ENCODE measurements at places on chromosomes 5 and 9.
A peak's percentile ranks its signal among the peaks of the same experiment; 100 is the strongest.

DNA sequence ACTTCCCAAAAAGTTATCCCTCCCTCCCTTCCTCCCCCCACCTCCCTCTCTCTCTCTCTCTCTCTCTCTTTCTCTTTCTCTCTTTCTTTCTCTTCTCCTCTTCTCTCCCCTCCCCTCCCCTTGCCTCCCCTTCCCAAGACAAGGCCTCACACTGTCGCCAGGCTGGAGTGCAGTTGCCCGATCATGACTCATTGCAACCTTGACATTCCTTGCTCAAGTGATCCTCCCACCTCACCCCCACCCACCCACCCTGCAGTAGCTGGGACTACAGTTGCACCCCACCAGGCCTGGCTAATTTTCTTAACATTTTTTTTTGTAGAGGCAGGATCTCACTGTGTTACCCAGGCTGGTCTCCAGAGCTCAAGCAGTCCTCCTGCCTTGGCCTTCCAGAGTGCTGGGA is 32.8 kb downstream of the VPS13A start:
- no peak for DNase-seq

DNA sequence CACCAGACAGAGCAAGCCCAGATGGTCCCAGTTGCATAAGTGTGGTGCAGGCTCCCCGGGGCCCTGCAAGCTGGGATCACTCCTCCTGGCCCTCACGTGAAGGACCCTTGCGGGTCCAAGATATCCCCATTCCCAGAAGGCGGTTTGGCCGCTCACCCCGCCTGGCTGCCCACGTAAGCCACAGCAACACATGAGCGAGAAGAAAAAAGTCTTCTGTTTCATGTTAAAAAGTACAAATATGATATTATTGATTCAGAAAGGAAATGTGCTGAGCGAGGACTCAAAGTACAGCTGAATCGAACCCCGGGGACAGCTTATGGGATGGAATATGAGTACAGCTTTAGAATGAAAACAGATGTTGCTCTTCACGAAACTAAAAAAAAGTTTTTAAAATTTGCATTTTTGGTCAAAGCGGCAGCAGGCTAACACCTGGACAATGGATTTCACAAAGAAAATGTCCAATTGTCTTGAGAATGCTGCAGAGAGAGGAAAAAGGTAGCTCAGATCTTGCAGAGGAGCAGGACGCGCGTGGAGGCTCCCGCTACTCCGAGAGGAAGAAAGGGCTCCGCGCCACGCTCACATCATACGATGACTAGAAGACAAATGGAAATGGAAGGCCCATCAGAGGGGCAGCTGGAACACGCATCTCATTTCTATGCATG is 427.6 kb downstream of the IRX1 start:
- DNase-seq = no peak

- peak; percentile 6 for DNase-seq
These were observed 22.1 kb upstream of the STXBP1 start for GRCh38 chr9:127589955-127590370.

- DNase-seq = no peak
These were observed 36.3 kb downstream of the ELL2 start for GRCh38 chr5:95925378-95925744.

- no peak for DNase-seq
These were observed 525.8 kb upstream of the FTMT start for GRCh38 chr5:121325930-121326329.

- DNase-seq = no peak
These were observed 50.6 kb downstream of the LHFPL2 start for GRCh38 chr5:78597974-78598371.

DNA sequence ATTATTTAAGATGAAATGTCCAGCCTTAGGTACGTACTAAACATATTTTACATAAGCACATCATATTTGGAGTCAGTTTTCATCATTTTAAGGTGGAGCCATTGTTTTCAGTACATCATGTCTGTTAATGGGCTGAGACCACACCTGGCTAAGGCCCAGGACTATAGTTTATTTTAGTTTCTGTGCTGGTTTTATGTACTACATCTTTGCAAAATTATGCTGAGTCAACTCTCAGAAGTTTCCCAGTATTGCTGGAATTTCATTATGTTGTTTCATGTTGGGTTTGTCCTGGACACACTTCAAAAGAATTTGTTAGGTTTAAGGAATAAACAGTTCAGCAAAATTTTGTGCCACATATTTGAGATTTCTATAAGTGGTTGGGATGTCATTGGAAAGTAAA is 171.2 kb downstream of the CCDC171 start:
- no peak for DNase-seq

GRCh38 chr9:133449760-133450159 is 10.0 kb upstream of the CACFD1 start:
- no peak for DNase-seq

DNA sequence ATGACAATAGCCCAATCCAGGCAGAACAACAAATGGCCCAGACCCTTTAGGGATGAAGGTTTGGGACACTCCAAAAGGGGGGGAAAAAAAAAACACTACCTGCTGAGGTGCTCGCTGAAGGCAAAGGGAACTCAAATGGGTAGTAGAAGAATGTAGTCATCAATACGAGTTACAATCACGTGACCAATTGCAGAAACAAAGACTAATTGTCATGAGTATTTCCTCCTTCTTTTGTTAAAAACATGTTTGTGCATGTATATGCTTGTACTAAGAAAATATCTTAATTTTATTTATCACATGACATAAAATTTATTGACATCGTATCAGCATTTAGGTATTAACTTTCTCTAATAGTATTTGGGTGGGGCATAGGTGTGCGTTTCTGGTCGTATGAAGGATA is 743.5 kb downstream of the DNAH5 start:
- no peak for DNase-seq

DNA sequence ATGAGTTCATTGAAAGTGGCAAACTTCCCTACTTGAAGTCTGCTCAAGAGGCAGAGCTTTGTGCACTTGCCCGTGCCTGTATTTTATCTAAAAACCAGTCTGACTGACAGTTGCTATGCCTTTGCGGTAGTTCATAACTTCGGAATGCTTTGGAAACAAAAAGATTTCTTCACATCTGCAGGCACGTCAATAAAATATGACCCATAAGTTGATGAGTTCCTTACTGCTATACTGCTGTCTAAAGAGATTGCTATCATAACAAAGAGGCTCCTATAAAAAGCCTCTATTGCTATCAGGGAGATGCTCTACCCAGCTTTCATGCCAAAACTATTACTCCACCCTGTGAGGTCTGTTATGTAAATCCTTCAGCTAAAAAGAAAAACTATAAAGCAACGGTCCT is 25.4 kb upstream of the RNF20 start:
- no peak for DNase-seq

- no peak for DNase-seq
These were observed 11.2 kb downstream of the LRRC26 start for GRCh38 chr9:137158625-137159024.

- no peak for DNase-seq
These were observed 259.2 kb upstream of the RGMB start for GRCh38 chr5:98514215-98514614.

DNA sequence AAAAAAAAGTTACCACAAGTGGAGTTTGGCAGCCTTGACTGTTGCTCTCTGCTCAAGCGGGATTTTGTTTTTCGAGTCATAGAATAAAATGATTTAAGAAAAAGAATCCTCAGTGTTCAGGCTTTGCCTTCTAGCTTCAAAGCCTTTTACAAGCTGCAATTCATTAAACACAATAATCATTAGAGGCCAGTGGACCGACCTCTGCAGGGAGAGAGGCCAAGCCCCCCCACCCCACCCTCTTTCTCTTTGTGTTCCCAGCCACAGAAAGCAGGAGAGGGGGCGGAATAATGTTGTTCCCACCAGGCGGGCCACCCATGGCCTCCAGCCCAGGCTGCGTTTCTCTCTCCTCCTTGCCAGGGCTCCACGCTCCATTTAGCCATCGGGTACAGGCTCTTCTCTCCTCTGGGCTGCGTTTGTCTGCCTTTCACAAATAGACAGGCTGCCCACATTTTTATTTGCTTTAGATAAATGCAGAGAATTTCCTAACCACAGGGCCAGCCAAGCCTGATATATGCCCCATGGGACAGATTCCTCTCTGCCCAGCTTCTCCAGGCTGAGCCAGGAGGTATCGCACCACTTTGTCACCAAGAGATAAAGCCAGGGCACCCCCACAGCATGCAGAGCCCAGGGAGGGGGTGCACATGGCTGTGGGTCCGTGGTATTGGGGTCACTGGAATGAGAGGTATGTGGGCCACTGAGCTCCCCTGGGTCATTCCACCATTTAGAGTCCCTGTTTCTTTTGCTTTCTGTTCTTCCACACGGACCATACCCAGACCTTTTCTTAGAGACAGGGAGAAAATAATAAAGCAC is 318.8 kb downstream of the PIK3R1 start:
- DNase-seq = peak; percentile 94

- DNase-seq = no peak
These were observed 184.0 kb downstream of the CNTLN start for GRCh38 chr9:17318821-17319320.

DNA sequence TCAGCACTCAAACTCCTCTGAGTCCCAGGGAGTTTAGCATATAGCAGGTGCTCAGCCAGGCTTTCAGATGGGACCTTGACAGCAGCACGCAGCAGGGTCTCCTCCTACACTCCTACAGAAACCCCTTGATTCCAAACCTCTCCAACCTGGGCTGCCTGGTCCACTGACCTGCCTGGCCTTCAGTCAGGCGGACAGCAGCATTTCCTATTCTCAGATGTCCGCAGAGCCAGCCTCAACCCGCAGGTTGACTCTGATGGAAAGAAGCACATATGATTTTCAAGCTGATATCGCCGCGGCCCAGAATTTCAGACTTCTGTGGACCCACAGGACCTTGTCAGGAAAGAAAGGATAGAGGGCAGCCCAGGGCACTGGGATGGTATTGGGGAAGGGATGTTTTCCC is 5.3 kb upstream of the SLC25A48 start:
- DNase-seq = no peak

- DNase-seq = no peak
These were observed 62.6 kb downstream of the ANKRD55 start for GRCh38 chr5:56170557-56170956.

GRCh38 chr9:79134654-79135053 is 437.1 kb upstream of the TLE4 start:
- no peak for DNase-seq

- no peak for DNase-seq
These were observed 37.1 kb downstream of the PLPP1 start for GRCh38 chr5:55497712-55498111.

DNA sequence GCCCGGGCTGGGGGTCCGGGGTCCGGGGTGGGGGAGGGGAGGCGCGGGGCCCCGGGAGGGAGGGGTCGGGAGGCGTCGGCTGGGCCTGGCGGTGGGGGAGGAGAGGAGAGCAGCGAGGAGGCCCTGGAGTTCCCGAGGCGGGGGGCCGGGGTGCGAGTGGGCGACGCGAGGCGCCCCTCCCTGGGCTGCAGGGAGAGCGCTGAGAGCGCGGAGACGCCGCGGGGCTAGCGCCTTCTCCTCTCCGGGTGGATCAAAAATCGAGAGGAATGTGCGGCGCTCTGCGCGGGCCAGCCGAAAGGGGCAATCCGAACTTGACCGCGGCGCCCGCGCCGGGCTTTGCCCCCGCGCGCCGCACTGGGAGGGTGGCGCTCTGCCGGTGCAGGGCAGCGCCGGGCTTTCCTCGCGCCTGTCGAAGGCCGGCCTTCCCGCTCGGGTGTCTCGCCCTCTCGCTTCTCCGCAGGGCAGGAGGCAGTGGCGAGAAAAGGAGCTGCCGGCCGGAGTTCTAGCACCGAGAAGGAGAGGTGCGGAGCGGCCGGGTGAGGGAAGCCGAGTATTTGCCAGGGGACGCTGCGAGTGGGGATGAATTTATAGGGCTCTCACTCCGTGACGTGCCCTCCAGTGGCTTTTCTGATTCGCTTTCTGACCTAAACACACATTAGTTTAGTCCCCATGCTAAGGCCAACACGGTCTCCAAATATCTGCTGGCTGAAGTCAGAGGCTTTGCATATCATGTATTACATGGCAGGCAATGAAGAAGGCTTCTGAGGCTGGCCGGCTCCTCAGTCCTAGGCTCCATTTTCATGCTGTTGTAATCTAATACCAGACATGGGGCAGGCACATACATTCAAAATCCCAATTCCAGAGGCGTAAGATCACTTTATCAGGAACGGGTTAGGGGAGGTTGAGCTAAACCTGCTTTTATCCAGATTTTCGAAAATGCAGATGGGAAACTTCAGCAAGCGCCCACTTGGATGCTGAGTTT is 503 bp upstream of the GDNF start:
- DNase-seq = no peak

DNA sequence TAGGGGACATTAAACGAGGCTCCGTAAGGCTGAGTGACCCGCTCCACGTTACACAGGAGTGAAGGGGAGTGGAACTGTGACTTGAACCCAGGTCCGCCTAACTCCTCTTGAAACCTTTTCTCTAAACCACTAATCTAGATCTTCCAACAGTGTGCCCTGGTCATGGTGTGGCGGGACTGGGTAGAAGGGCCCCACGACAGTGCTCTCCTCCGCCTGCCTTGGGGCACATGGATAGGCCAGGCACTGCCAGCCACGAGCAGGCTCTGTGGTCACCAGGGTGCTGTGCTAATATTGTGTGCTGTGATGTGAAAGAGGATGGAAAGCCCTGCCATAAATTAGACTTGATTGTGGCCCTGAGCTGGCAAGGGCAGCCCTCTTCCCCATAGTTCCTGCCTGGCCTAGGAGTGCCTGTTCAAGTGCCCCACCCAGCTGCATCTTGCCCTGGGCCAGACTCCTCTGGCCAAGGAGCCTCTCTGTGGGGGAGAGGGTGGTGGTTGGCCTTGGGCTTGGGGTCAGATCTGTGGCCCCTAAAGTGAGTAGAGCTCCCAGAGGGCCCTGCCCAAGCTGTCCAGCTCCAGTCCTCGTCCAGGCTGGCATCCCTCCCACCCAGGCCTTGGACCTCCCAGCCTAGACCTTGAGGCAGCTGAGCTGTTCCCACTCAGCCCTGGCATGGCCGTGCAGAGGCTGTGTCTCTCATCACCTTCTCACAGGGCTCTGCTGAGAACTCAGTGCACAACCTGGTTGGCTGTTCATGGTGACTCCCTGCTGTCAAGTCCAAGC is 67.8 kb upstream of the TBC1D2 start:
- DNase-seq = no peak

GRCh38 chr5:58641533-58641932 is 58.7 kb downstream of the RAB3C start:
- no peak for DNase-seq

DNA sequence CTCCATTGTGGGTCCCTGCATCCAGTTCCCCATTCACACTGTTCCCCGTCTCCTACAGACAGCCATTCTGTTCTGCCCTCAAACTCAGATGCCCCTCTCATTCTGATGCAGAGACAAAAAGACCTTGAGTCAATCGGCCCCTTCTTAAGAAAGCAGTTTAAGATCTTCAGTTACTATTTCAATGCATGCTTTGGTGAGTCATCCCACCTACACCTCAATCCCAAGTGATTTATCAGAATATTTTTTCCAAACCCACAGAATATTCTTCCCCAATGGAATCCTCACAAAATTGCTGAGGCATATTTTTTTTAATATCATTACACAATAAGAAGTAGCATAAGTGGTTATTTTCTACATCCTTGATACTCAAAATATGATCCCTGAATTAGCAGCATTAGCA is 92.4 kb upstream of the SLC1A1 start:
- no peak for DNase-seq

Measured in NCI-H187 treated with DMSO at 0.1 percent for 48 hours (cell line).